Cortex of kidney (tissue), 1 donor: ENCODE measurements at places on chromosomes 5 and 9.

DNA sequence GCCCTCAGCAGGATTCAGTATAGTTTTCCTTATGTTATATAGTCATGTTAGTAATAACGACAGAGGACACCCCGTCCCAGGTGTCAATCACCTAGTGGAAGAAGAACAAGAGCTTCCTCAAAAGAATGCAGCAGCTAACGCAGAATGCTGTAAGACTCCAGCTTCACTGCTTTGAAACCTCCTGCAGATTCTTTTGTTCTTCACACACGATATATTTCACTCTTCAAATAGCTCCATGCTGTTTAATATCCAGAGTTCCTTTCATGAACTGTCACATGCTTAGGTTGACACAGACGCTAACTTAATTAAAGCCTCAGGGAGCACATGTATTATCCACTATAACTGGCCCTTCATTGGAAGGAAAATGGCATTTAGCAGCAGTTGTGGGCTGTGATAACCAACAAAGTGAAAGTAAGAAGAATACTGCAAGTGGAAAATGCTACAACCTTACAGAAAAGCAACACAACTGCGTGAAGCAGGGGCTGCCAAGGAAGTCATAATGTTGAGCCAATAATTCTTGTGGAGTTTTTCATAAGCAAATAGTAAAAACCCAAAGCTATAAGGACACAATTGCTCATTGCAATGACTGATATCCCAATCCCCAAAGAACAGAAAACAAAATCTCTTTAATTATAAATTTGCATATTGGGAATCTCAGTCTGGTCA is 387.5 kb downstream of the PLK2 start:
- no peak for DNase-seq

GRCh38 chr9:8850914-8851313 is 1051.3 kb upstream of the DMAC1 start:
- DNase-seq, result no peak

DNA sequence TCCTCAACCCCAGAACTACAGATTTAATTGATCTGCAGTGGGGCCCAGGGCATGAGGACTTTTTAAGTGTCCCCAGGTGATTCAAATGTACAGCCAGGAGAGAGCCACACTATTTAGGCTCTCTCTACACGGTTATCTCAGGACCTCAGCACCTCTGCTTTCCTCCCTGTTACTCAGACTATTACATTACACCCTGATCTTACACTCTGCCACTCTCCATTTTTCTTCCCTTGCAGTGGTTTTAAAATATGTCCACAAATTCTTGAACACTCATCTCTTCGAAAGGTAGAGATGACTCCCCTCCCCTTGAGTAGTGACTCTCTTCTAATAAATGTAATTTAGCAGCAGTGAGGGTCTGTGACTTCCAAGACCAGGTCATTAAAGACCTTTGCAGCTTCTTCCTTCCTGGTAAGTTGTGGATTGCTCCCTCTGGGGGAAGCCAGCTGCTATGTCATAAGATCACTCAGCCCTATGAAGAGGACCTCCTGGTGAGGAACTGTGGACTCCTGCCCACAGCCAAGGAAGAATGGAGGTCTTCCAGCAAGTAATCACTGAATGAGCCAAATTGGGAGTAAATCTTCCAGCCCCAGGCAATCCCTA is 87.5 kb upstream of the SSBP2 start:
- no peak for DNase-seq

- DNase-seq, result no peak
These were observed 516.6 kb upstream of the MEF2C start for GRCh38 chr5:89399548-89399947.

DNA sequence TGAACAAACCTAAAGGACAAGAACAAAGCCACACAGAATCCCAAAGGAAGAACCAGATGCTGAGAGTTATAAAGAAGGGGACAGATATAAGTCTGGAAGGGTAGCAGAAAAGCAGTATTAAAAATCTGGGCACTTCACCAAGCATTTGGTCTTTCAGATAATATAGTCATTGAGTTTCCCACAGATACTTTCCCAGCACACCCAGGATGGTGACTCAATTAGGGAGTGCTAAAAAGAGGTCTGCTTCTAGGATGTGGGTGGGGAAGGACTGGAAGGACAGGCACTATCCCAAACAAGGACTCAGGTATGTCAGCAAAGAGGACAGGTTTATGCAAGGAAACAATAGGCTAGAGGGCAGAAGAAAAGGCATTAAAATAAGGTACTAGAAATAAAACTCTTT is 59.3 kb downstream of the DIAPH1 start:
- no peak for DNase-seq

- DNase-seq, result no peak
These were observed 4.1 kb upstream of the SEMA5A start for GRCh38 chr5:9549941-9550340.

- no peak for DNase-seq
These were observed 937.2 kb upstream of the TYRP1 start for GRCh38 chr9:11755951-11756350.

DNA sequence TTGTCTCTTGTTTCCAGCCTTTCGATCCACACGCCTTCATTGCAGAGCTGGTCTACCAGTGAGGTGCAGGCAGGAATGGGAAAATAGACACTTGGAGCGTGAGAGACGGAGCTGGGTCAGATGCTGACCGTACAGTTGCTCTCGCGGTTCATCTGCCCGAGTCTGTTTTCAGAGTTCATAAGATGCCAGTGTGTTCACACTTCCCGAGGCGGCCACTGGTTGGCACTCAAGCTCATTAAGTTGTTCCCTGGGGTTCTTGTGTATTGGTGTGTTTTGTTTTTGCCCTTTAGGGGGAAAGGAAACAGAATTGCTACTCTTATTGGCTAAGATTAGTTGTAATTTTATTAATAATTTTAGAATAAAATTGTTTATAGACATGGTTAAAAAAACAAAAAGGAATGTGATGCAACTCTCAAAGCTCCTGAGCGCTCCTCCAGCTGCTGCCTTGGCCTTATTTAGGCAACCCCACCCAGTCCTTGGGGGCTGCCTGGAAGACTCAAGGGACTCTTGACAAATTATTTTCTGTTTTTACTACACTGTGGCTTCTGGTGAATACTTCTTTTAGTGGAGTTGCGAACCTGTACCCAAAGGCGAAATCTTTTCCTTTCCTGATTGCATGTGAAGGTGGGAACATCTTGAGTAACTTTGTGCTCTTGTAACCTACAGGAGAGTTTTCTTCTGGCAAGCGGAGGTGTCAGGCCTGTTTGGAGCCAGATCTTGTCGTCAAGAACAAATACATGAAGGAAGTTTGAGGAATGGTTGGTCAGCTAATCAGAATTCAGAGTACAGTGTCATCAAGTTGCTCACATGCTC is 146.1 kb downstream of the MAST4 start:
- DNase-seq, result no peak

- no peak for DNase-seq
These were observed 107.4 kb upstream of the LHFPL2 start for GRCh38 chr5:78755822-78756429.

- DNase-seq, result no peak
These were observed 154.9 kb downstream of the FGF18 start for GRCh38 chr5:171574376-171574775.

DNA sequence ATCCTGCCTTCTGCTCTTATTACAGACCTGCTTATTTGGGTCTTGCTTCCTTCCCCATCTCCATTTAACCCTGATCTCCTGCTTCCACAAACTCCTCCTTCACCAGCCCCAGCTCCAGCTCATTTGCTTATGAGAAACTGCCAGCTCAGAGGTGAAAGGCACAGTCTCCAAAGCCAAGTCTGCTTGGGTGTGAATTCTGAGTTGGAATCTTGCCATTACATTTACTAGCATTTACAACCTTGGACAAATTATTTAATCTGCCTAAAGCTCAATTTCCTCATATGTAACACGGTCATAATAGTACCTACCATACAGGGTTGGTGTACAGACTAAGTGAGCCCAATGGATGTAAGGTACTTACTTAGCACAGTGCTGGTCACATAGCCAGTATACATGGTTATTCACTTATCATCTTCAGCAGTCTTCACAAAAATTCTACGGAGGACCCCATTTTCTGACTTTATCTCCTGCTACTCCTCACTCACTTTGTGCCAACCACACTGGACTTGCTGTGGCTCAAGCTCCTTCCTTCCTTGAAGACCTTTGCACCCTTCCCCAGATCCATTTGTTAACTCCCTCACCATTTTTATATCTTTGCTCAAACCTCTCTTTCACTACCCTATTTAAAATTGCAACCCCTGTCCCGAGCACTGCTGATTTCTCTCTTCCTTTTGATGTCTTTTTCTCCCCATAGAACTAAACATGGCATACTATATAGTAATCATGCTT is 86.2 kb downstream of the DOCK2 start:
- no peak for DNase-seq

- DNase-seq, result no peak
These were observed 132.6 kb upstream of the CDH10 start for GRCh38 chr5:24777392-24777791.

DNA sequence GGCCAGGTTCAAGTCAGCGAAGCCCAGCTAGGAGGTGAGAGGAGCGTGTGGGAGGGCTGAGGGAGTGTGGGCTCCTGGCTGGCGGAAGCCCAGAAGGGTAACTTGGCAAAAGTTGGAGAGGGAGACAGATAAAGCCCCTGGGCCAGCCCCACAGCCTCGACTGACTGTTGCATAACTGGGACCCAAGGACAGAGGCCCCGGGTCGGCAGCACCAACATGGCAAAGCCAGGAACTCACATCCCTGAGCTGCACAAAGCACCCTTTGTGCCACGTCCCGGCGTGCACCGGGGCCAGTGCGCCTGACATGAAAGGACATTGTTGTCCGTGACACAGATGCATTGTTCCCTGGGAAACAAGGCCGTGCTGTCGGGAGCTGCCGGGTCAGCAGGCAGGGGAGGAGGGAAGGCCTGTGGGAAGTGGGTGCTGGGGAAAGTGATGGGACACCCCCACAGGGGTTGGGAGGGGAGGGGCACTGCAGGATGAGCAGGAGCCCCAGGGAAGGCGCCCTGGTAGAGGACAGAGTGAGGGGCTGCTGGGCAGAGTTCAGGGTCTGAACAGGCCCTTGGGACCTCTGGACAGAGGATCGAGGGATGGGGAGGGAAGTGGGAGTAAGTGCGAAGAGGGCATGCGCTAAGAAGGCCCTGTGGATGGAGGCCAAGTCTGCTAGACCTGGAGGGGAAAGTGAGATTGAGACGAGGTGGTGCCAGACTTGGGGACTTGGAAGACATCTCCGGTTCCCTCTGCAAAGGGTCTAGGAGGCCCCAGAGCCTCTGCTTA is 13.0 kb upstream of the DPM2 start:
- DNase-seq, result no peak

DNA sequence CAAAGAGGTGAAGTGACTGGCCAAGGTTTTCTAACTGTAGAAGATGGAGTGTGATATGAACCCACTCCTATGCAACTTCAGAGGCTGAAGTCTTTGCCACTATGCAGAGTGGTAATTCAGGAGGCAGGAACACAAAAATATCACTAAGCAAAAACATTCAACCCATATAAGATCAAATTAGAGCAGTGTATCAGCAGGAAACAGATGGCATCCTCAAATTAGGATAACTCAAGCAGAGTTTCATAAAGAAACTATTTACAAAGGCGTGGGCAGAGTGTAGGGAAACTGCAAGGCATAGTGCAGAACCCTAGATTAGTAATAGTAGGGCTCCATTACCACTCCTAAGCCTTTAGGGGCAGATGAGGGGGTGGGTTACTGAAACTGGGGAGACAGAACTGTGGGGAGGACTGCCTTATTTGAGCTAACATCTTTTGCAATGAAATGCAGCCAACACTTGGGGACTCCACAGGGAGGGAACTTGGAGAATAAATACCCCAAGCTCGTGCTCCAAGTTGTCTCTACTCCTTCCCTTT is 72.2 kb downstream of the PTTG1 start:
- no peak for DNase-seq

GRCh38 chr5:34929720-34930461 is 532 bp downstream of the DNAJC21 start:
- DNase-seq, result peak; percentile 13

- DNase-seq, result no peak
These were observed 45.4 kb downstream of the PTTG1 start for GRCh38 chr5:160466889-160467554.

- DNase-seq, result no peak
These were observed 15.5 kb downstream of the OLFML2A start for GRCh38 chr9:124792257-124793014.

DNA sequence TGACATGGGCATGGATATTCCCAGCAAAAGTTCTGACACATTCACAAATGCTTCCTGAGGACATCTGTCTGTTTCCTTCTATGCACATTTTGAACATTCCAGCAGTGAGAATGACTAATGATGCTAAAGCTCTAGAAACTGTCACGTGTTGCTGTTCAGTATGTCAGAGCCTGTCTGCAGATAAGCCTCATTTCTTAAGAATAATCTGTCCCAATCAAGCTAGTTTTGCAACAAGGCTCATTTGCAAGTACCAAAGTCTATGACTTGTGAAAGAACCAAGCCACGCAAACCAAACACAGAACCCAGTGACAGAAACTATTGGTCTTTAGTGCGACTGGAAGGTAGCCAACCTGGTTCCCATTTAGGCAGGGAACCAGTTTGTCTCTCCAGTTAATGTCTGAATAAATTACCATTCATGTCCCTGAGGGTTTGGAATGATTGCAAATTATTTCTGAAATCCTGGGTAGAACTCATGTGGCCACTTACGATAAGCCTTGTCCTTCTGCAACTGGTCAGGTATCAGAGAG is 178.5 kb downstream of the C9orf152 start:
- no peak for DNase-seq

- no peak for DNase-seq
These were observed 46.5 kb downstream of the SH3PXD2B start for GRCh38 chr5:172407822-172408221.
